Heart left ventricle (tissue), 16 donors: ENCODE measurements at places on chromosomes 16 and 17. TPM values are rescaled to one million over a fixed set of nuclear protein-coding genes. Genes with fewer than 3 reads are reported as not detected.

MAP2K6 gene
- total RNA-seq: 1.3 TPM

SLC52A1 gene
- 0.12 TPM for total RNA-seq

KRT40 gene
- total RNA-seq: not detected

KPNB1 gene
- total RNA-seq: 234 TPM

TMIGD1 gene
- not detected for total RNA-seq

CPHXL2 gene
- not detected for total RNA-seq

SLFN12 gene
- 4.3 TPM for total RNA-seq

SAT2 gene
- 59.7 TPM for total RNA-seq

- no peak overlapping the region for H3K27ac ChIP-seq
- no peak for DNase-seq
- H3K4me3 ChIP-seq: no peak overlapping the region
- H3K27me3 ChIP-seq: no peaks in the 10 kb centered on the region
- H3K4me1 ChIP-seq: peaks cover 4% of the 10 kb centered on the region
- H3K36me3 ChIP-seq: peaks cover 72% of the 10 kb centered on the region
Measured at GRCh38 chr16:31079342-31079944, 5.2 kb downstream of the ZNF646 start.

- H3K4me1 ChIP-seq: no peaks in the 10 kb centered on the region
- H3K4me3 ChIP-seq: no peak overlapping the region
- no peaks in the 10 kb centered on the region for H3K27me3 ChIP-seq
- no peak for DNase-seq
Measured at GRCh38 chr17:79646721-79647455, 36.0 kb upstream of the RBFOX3 start.

GRCh38 chr16:87326151-87326571 is 9.0 kb upstream of the C16orf95 start:
- no peak overlapping the region for H3K4me3 ChIP-seq
- DNase-seq: no peak
- peaks cover 8% of the 10 kb centered on the region for H3K4me1 ChIP-seq
- H3K27ac ChIP-seq: no peak overlapping the region

GRCh38 chr16:2213817-2214718 is 572 bp downstream of the PGP start:
- DNase-seq: no peak
- peaks cover 15% of the 10 kb centered on the region for H3K36me3 ChIP-seq
- peak overlapping the region; percentile 84 for H3K4me3 ChIP-seq
- H3K27me3 ChIP-seq: no peaks in the 10 kb centered on the region

DNA sequence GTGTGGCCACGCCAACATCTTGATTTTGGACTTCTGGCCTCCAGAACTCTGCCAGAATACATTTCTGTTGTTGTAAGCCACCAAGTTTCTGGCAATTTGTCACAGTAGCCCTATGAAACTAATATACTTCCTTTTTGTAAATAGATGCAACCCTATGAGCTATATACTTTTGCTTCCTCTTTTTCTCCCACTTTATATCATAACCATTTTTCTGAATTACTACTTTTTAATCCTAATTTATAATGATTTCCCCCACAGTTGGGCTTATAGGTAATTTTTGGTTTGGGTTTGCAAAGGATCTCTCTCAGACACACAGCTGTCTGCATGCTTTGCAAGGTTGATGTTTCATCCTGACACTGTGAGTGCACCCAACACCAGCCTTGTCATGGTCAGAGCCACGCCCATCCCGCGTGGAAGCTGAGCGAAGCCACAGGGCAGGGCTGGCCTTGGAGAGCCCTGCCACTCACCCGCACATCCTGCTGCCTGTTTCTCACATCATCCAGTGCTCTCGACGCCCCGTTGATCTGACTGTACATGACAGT is 5.8 kb downstream of the TRIM25 start:
- DNase-seq: peak; percentile 75
- no peak overlapping the region for H3K27ac ChIP-seq
- no peaks in the 10 kb centered on the region for H3K27me3 ChIP-seq
- no peaks in the 10 kb centered on the region for H3K4me1 ChIP-seq
- H3K4me3 ChIP-seq: no peak overlapping the region
- H3K36me3 ChIP-seq: peaks cover 55% of the 10 kb centered on the region

- no peaks in the 10 kb centered on the region for H3K27me3 ChIP-seq
- H3K36me3 ChIP-seq: no peaks in the 10 kb centered on the region
- no peak overlapping the region for H3K27ac ChIP-seq
- no peak overlapping the region for H3K4me3 ChIP-seq
- no peaks in the 10 kb centered on the region for H3K4me1 ChIP-seq
- no peak for DNase-seq
Measured at GRCh38 chr16:79863128-79864031, 262.8 kb upstream of the MAF start.

- no peaks in the 10 kb centered on the region for H3K27me3 ChIP-seq
- H3K36me3 ChIP-seq: no peaks in the 10 kb centered on the region
- H3K27ac ChIP-seq: peak overlapping the region; percentile 68
- H3K4me1 ChIP-seq: peaks cover 7% of the 10 kb centered on the region
- H3K4me3 ChIP-seq: no peak overlapping the region
Measured at GRCh38 chr17:72192800-72193192, 72.0 kb downstream of the SOX9 start.

GRCh38 chr17:55717898-55718735 is 4.5 kb downstream of the TMEM100 start:
- no peak overlapping the region for H3K27ac ChIP-seq
- DNase-seq: peak; percentile 68
- H3K4me1 ChIP-seq: peaks cover 7% of the 10 kb centered on the region
- no peak overlapping the region for H3K4me3 ChIP-seq
- H3K27me3 ChIP-seq: no peaks in the 10 kb centered on the region

DNA sequence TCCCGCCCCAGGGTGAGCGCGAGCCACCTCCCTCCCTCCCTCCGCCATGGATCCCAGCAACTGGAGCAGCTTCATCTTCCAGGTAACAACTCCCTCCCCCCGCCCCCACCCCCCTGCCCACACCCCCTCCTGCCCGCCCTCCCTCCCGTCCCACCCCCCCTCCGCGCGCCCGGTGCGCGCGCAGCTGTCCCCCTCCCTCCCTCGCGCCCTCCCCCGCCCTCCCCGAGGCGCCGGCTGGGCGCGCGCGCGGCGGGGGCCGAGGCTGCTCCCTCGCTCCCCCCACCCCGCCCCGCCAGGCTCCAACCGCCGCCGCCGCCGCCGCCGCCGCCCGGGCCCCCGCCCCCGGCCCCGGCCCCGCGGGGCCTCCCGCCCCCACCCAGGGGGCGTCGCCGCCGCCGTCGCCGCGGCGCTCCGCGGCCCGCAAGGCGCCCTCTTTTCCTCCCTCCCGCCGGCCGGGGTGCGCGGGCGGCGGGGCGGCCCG is at the start of gene MAZ:
Gene MAZ (plus strand): TSS at position 431 of the 481 bp plus-strand sequence. CDS start 173 bp downstream, outside the sequence.
- H3K27ac ChIP-seq: peak within 1 kb of the TSS; percentile 95
- H3K4me3 ChIP-seq: peak within 1 kb of the TSS; percentile 71
- H3K4me1 ChIP-seq: peaks cover 49% of the 10 kb centered on the region
- no peaks in the 10 kb centered on the region for H3K27me3 ChIP-seq
- H3K36me3 ChIP-seq: peaks cover 23% of the 10 kb centered on the region

DNA sequence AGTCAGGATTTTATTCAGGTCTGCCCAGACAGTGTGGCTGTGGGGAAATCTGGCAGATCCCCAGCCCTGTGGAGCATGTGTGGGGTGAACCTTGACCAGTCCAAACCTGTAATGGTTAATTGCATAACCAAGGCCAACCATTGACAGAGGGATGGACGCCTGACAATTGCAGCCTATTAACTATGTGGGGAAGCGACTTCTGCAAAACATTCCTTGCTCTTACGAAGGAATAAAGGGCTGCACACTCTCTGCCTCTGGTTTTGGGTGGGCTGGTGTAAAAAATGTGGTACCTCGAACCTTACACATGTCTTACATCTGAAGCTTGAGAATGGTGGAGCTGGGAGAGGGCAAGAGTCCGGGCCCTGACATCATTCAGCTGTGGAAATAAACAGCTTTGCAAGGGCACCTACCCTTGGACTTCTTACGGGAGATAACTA is 35.8 kb downstream of the MAF start:
- H3K27ac ChIP-seq: no peak overlapping the region
- no peaks in the 10 kb centered on the region for H3K27me3 ChIP-seq
- no peak overlapping the region for H3K4me3 ChIP-seq
- no peaks in the 10 kb centered on the region for H3K4me1 ChIP-seq
- H3K36me3 ChIP-seq: no peaks in the 10 kb centered on the region

- no peaks in the 10 kb centered on the region for H3K36me3 ChIP-seq
- H3K27ac ChIP-seq: no peak overlapping the region
- H3K4me3 ChIP-seq: no peak overlapping the region
Measured at GRCh38 chr16:80142940-80143339, 397.9 kb upstream of the DYNLRB2 start.

- H3K27me3 ChIP-seq: no peaks in the 10 kb centered on the region
- H3K27ac ChIP-seq: peak overlapping the region; percentile 10
- peaks cover 67% of the 10 kb centered on the region for H3K4me1 ChIP-seq
- peaks cover 52% of the 10 kb centered on the region for H3K36me3 ChIP-seq
Measured at GRCh38 chr16:11675561-11676511, 7.6 kb downstream of the SNN start.

- no peaks in the 10 kb centered on the region for H3K36me3 ChIP-seq
- no peak overlapping the region for H3K4me3 ChIP-seq
Measured at GRCh38 chr17:79042421-79043190, 18.6 kb downstream of the C1QTNF1 start.

DNA sequence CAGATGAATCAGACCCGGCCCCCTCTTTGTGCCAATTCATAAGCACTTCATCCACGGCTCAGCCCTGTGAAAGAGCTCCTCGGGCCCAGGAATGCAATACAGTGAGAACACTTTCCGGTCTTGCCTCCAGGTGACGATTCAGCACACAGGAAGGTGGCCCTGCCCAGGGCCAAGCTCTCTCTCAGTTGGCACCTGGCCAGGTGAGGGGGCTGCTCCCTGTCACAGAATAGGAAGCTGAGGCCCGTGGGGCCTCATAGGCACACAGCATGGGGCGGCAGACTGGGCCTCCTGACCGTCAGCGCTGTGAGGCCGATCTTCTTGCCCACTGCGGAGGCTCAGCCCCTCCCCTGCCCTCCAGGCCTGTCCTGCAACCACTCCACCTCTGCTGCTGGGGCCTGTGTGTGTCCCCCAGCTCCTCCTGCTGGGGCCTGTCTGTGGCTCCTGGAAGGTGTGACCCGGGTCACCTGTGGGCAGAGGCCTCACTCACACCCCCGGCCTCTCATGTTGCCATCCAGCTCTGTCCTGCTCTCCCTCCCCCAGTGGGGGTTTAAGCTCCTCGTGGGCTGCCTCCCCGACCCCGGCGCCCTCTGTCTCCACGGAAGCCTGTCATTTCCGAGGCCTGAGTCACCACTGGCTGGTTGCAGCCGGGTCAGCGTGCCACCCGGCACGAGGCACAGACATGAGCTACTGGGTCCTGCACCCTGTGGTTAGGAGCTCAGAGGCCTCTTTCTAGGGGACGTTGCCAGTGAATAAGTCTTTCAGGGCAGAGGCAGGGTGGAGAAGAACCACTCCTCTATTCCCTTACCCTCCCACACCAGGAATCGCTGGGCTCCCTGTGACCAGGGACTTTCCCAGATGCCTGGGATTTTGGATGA is 114.4 kb downstream of the SEC14L1 start:
- H3K36me3 ChIP-seq: no peaks in the 10 kb centered on the region
- H3K4me1 ChIP-seq: no peaks in the 10 kb centered on the region
- no peak for DNase-seq

DNA sequence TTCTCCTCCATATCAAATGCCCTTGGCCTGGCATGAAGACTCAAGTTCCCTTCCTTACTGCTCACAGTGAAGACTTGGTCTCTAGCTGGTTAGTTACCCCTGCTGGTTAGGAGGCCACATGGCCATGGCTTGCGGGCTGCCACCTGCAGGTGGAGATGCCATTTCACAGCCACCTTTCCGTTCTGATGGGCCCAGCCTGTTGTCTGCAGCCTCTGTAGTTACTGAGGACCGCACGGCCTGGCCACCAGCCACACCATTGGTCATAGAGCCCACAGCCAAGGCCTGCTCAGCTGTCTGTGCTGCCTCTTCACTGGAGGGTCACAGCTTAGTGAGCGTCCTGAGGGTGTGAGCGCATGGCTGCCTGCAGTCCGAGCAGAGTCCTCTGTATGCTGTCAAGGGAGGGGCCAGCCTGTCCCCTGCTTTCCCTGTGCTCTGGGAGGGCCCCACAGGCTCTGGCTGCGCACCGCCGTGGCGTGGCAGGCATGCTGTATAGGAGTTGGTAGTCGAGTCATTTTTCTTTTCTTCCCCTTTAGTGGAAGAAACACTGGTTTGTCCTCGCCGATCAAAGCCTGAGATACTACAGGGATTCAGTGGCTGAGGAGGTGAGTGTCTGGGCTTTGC is 59.2 kb downstream of the PLD6 start:
- H3K27me3 ChIP-seq: no peaks in the 10 kb centered on the region
- peaks cover 19% of the 10 kb centered on the region for H3K4me1 ChIP-seq
- H3K27ac ChIP-seq: no peak overlapping the region
- peaks cover 45% of the 10 kb centered on the region for H3K36me3 ChIP-seq
- DNase-seq: no peak
- no peak overlapping the region for H3K4me3 ChIP-seq

DNA sequence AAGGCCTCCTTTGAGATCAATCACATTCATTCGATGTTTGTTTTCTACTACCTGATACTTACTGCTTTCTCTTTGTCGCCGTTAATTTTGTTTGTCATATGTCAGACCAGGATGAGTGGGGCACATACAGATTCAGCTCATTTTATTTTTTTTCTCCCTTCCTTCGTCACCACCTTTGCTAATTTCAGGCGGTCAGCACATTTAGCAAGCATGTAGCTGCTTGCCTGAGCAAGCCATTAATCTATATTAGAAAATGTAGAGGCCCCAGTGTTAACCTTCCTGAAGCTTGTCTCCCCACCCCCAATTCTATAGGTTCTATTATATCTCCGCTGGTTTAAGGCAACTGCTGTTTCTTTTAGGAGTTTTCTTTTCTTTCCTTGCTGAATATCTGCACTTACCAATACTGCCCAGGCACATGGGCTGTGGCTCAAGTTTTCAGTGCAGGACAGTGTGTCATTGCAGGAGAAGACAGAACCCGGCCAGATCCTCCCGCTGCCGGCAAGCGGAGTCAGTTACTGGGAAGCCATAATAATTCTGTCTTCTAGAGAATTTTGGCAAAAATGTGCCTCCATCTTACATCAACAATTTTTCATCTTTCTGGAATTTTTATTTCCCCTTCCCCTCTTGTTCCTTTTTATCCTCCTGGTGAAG is 714.3 kb downstream of the WWOX start:
- no peak overlapping the region for H3K4me3 ChIP-seq
- H3K27ac ChIP-seq: no peak overlapping the region
- DNase-seq: no peak
- H3K27me3 ChIP-seq: no peaks in the 10 kb centered on the region
- H3K4me1 ChIP-seq: peaks cover 27% of the 10 kb centered on the region
- H3K36me3 ChIP-seq: no peaks in the 10 kb centered on the region

DNA sequence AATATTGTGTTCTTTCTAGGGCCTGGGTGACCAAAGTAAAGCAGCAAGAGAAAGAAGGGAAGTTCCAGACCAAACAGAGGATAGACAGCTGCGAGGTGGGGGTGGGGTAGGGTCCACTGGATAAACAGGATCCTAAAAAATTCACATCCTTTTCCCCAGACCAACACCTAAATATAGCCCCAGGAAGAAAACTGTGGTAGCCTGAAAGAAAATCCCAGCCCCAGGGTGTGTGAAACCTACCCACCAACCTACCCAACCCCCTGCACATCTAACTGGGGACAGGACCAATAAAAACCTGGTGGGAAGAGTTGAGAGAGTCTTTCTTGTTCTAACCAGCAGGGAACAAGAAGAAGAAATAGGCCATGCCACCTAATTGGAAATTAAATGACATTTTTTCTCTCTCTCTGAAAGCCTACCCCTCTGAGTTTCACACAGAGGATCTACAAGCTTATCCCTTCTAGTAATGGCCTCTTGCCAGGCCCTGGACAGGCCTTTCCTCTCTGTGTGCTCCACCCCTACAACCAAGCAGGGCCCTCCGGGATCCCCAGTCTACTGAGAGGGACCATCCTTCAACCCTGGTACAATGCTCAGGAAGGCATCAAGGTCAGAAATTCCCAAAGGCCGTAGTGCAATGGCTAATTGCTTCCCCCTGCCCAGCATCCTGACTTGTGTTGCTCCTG is 12.0 kb downstream of the MYO18A start:
- H3K4me1 ChIP-seq: peaks cover 13% of the 10 kb centered on the region
- no peak for DNase-seq
- no peak overlapping the region for H3K4me3 ChIP-seq
- H3K36me3 ChIP-seq: peaks cover 24% of the 10 kb centered on the region
- no peaks in the 10 kb centered on the region for H3K27me3 ChIP-seq
- peak overlapping the region; percentile 32 for H3K27ac ChIP-seq
